ENCODE measurements at places on chromosomes 7 and 10.

DNA sequence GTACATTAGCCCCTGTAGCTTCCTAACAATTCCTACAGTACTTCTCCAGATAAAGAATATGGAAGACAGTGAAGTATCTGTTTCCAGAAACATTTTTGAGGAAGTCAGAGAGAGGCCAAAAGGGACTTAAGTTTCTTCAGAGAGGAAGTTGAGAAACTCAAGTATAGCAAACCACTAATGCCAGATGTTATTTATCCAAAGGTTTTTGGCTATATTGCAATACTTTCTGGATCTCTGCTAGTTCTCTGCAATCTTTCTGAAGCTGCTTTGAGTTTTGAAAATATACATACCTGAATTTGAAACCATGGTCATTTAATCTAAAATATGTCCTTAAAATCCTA is 64.7 kb downstream of the BICC1 start:
- no peak for DNase-seq

DNA sequence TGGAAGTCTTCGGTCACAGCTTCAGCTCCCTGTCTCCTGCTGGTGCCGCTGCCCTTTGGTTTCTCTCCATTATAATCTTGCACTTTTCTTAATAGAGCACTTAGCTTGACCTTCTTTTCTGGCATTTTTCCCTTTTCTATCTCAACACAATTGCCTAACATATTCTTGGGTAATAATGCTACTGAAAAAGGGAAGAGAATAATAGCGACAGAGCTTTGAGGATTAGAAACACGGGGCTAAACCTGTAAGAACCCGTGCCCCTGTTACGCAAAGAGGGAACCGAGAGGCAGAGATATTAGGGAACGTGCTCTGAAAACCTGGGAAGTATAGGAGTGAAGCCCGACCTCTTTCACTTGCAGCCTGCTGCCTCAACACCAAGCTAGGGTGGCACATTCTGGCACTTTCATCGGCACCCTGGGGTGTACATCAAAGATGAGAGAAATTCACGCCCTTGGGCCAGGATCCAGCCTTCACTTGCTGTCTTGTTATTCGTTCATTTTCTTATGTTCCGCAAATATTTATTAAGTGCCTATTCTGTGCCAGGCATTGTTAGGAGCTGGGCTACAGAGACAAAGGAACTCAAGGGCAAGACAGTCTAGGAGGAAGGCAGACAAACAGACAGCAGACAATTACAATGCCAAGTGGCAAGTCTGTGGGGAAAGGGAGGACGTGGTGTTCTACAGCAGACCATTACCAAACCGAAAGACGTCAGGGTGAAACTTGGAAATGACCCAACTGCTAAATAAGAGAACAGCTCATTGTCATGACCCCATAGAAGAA is 33.0 kb upstream of the GALNTL5 start:
- DNase-seq, result no peak

DNA sequence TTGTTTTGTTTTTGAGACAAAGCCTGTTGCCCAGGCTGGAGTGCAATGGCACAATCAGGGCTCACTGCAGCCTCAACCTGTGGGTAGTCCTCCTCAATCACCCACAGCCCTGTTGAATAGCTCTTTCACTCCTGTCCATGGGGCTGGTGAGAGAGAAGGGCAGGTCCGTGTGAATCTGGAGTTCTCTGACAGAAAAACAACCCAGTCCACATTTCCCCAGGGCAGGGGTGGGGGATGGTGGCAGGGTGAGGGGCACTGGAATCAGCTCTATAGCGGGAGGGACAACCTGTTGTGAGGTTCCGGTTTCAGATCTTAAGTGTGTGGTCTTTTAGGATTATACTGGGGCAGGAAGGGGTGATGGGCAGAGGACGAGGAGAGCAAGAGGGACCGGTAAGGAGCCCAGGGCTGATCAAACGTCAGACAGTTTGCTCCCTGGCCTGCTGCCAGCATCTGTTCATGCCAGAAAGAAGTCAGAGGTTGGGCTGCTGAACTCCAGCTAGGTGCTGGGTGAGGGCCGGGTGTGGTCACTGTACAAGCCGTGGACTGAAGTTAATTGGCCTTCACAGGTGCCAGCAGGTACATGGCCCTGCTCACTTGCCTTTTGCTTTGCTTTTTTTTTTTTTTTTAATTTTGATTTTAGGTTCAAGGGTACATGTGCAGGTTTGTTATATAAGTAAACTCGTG is 33.2 kb upstream of the MKRN1 start:
- DNase-seq, result no peak

GRCh38 chr7:73774923-73775322 is 4.9 kb upstream of the CLDN3 start:
- DNase-seq, result no peak
